Activated CD8-positive, alpha-beta T cell treated with anti-CD3 and anti-CD28 coated beads for 36 hours (primary cell): ENCODE measurements at places on chromosomes 12 and 14. TPM values are rescaled to one million over a fixed set of nuclear protein-coding genes. Genes with fewer than 3 reads are reported as not detected.

MED13L gene
- 41.8 TPM for total RNA-seq

GRCh38 chr14:56371737-56372136, 207.9 kb upstream of the TMEM260 start:
- DNase-seq, result no peak

OVCH1 gene
- not detected for total RNA-seq

DNA sequence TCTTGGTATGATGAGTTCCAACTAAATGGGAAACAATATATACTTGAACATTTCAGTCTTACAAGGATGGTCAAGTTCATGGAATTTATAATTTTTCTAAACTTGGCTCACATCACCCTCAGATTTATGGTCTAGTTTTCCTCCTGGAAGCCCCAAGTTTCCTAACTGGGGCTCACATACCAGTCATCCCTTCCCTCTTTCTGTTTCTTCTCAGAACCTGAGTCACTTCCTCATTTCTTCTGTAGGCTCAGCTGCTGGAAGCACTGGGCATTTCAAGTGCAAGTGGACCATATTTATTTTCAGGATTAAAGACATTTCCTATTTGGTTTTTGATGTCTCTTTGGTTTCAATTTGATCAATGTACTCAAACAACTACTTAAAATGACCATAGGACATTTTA, 55.4 kb downstream of the GRIP1 start:
- DNase-seq, result no peak

SLC8A3 gene
- 0.54 TPM for total RNA-seq

- DNase-seq, result no peak
Measured at GRCh38 chr14:73264885-73265720, 27.8 kb downstream of the PAPLN start.

DNA sequence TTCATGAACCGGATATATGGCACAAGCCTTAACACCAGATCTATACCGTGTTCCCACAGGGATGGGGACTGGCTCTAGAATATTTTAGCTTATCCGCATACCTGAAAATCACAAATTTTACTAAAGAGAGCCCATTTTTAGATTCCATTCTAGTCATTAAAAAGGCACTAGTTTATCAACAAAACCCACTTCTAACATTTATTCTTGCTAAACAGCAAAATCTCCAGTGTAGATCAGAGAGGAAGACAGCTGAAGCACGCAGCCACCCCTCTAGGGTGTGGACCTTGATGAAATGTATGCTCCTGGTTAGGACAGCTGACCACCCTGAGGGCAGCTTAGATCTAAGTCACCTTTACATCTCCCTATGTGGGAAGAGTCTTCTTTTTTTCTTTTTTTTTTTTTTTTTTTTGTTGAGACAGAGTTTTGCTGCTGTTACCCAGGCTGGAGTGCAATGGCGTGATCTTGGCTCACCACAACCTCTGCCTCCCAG, 62.4 kb downstream of the EID3 start:
- no peak for DNase-seq

ADCY6 gene
- total RNA-seq, result not detected
